NCI-H2081 treated with DMSO at 0.1 percent for 48 hours (cell line): ENCODE measurements at places on chromosomes 3 and 15.

GRCh38 chr3:112002096-112002971, 3.6 kb downstream of the TAGLN3 start:
- no peak for DNase-seq

DNA sequence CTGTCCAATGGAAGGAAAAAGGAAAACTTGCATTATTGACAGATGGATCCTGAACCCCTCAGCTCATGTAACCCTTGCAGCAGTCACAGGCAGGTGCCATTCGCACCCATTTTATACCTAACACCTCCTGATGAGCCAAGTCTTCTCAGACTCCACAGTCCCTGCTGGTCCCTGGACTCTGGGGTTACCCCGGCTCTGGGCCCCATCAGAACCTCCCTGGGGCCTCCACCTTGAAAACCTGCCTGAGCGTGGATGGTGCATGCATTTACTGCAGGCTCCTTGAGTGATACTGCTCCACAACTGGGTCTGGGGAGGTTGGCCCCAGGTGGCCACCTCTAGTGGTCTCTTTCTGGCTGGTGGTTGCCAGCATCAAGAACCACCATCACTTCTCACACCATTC, 15.9 kb upstream of the DOCK3 start:
- DNase-seq = no peak

GRCh38 chr3:185532901-185533300, 19.5 kb downstream of the LIPH start:
- no peak for DNase-seq

DNA sequence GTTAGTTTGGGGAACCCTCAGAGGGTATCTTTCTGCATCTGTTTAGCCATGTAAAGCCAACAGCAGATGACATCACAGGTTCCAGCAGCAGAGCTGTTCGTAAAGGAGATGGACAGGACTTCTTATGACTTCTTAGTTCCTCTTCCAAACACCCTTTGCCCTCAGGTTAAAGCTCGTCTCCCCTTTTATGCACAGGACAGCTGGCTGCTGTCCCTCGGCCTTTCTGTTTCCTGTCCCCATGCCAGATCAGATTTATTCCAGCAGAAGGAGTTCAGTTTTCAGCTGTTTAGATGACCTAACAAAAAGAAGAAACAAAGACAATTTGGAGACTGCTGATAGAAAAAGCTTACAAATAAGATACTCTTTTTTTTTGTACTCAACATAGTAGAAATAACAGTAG, 45.1 kb downstream of the SEC22A start:
- no peak for DNase-seq

DNA sequence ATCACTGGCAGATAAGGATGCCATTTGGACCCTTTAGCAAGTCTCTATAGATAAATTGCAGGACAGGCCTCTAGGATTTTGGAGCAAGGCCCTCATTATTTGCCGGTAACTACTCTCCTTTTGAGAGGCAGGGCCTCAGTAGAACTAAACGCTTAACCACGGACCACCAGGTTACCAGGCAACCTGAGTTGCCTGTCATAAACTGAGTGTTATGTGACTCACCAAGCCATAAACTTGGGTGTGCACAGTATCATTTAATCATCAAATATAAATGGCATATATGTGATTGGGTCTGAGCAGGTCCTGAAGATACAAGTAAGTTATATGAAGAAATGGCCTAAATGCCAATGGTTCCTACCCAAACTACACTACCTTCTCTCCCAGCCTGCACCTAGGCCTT, 93.2 kb downstream of the BCHE start:
- DNase-seq = no peak

- DNase-seq = no peak
Measured at GRCh38 chr3:41681479-41681878, 280.4 kb downstream of the ULK4 start.

DNA sequence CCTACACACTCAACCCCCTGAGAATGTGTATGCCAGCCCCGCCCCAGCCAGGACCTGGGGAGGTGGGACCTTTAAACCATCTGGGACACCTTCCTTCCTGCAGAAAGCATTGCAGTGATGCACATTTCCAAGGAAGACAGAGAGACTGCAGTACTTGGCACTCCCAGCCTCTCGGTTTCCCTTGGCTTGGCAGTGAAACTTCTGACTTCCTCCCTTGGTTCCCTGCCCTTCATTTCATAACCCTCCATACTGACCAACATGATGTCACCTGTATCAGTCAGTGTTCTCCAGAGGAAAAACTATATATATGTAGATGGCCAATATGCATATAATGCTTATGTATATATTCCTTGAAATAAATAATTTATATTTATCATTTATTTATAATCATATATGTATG, 103.2 kb downstream of the SST start:
- DNase-seq = no peak

- no peak for DNase-seq
Measured at GRCh38 chr3:29561651-29562149, 280.8 kb downstream of the RBMS3 start.

DNA sequence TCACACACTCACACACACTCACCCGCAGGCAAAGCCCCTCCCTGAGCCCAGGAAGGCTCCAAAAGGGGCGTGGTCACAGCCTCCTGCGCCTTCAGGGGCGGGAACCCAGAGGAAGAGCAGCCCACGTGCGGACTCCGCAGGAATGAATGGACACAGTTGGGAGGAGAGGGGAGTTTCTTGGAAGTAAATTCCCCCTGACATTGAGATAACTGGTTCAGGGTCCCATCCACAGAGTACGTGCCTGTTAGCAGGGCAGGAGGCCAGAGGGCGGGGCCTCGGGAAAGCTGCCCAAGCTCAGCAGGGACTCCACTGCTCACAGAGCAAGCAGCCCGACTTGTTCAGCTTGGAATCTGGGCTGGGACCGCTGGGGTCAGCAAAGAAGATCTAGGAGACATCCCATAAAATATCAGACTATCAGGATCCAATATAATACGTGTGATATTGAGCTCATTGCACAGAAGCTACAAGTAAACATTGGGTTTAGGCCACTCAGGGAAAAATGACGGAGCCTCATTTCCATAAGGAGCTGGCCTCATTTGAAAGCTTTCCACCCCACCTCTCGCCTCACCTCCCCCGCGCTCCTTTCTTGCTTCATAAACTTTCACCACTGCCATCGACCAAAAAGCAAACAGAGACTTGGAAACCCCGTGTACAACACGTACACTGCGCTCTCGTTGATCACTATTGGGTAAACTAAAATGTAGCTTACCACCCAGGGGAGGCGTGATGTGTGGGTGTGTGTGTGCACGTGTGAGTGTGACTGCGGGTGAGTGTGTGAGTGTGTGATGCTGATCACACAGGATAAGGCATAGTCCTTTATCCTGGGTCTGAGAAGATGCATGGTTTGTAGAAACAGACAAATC, 36.0 kb downstream of the TM2D3 start:
- no peak for DNase-seq

DNA sequence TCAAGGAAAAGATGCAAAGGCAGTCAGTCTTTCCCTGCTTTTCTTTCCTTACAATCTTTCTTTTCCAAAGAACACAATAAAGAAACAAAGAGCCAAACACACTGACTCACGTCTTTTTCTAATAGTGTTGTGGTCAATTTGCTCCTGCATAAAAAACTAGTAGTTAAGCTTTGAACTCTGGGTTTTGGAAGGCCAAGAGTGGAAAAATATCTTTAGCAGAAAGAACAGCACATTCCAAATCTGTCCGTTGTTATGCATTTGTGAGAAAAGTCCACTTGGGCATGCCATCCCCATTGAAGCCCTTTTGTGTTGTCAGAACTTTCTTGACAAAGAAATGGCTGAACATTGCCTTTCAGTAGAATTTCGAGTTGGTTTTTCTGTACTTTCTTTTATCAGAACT, 18.2 kb downstream of the COL8A1 start:
- DNase-seq = no peak

DNA sequence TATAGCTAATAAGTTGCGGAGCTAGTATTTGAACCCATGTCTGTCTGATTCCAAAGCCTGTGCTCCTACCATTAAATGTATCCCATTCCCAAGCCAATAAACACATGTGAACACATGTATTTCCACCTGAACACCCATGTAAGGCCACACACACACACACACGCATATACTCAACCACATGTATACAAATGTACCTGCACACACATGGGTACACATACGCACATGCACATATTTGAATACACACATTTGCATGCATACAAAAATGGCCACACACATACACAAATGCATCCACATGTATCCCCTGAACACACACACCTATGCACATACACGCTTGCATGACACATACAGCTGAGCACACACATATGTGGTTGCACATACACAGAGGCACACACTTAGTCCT, 5.4 kb upstream of the MRPS22 start:
- no peak for DNase-seq

GRCh38 chr3:12300137-12300536, 11.3 kb downstream of the PPARG start:
- no peak for DNase-seq

DNA sequence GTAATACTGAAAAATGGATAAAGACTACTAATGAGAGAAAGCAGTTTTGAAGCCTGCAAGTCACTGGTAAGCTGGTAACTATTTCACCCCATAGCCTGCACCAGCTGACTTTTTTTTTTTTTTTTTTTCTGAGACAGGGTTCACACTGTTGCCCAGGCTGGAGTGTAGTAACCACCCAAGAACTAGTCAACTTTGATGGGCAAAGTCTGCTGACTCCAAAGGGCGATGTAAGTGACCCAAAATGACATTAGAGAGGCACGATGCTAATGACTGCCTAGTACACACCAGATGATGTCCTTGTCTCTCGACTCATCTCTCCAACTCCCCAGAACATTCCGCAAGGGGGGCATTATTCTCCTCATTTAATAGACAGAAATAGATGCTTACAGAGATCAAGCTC, 12.9 kb upstream of the TMEM41A start:
- DNase-seq = no peak

DNA sequence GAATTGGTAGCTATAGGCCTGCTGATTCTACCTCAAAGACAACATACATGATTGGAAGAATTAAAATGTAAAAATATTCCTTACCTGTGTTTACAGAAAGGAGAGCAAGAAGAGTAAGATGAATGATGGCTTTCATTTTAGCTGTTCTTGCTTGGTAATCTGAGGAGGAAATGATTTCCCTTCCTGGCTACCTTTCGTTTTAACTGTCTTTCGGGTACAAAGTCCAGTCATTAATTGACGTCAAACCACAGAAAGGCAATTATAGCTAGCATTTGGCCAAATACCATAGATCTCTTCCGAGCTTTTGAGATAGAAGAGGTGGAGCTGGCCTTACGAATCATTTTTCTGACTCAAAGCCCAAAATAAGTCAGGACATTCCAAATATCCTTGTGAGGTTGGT, at the start of gene MUC13:
TSS of gene MUC13 (minus strand) at position 175 of the 400 bp plus-strand sequence. CDS start at position 136, 39 bp downstream.
- no peak for DNase-seq

DNA sequence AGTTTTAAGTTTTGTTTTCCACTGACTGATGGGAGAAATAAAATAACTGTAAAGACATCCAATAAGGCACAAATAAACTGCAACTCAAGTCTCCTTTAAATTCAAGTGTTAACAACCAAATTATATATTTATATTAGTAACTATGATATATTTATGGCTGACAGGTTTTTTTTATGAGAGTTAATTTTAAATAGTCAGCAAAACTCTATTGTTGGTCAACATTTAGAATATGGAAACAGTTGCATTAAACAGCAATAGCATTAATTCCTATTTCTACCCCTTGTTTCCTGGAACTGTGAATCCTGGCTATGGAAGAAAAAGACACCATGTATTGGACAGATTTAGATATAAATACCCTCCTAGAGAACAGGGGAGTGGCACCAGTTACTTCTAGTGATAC, 16.5 kb upstream of the DIPK2A start:
- DNase-seq = no peak

GRCh38 chr3:99012051-99012450, 110.6 kb upstream of the DCBLD2 start:
- no peak for DNase-seq

- peak; percentile 35 for DNase-seq
Measured at GRCh38 chr15:64681424-64682024, 93.9 kb downstream of the RBPMS2 start.

DNA sequence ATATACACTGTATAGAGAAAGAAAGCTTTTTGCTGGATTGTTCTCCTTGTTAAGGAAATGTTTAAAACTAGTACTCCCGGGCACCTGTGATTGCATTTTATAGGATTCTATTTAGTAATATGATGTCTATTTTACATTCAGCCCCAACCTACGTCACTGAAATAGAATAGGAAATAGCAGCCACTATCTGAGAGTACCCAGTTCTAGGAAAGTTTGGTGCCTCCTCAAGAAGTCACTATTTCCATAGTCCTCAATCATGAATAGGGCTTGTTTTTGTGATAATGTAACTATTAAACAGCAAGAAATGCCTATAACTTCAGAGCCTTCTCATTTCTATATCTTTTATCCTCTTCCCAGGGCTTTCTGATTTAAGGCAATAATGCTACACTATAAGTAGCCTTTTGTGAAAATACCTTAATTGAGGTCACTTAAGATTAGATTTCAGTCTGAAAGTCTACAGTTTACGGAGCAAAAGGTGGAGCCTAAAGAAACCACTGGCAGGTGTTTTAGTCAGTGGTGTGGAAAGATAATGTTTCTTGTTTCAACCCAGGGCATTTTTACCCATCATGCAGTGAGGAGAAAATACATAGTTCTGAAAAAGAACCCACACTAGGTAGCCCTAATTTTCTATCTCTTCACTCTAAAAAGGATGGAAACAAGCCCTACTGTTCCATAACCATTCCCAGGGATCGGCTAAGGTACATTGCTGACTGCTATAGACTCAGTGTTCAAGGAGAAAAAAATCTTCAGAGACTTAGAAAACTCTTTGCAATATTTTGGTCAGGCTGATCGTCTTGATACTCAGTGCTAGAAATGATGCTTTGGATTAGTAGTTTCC, 38.7 kb downstream of the TIGIT start:
- no peak for DNase-seq

- DNase-seq = no peak
Measured at GRCh38 chr3:146050691-146051090, 110.3 kb downstream of the PLOD2 start.

DNA sequence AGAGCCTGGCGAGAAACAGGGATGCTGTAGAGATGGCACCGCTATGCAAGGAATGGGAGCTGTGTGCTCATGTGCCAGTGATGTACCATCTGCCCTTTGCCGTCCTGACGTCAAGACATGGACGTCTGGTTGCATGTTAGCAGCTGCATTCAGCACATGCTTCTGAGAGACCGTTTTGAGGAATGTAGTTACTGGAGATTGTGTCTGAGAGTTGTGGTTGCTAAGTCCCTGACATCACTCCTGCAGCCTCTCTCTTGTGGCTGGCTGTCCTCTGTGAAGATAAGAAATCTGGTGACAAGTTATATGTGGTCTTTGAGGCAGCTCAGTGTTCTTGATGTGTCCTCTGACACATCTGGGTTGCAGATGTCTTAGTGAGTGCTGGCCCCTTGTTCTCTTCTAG, 165.1 kb downstream of the APBA2 start:
- no peak for DNase-seq
